ENCODE measurements at places on chromosomes 11 and 22. TPM values are rescaled to one million over a fixed set of nuclear protein-coding genes. Genes with fewer than 3 reads are reported as not detected.
A peak's percentile ranks its signal among the peaks of the same experiment; 100 is the strongest.

The PRAME gene
- total RNA-seq, result not detected

The HTR3A gene
- total RNA-seq, result not detected

DNA sequence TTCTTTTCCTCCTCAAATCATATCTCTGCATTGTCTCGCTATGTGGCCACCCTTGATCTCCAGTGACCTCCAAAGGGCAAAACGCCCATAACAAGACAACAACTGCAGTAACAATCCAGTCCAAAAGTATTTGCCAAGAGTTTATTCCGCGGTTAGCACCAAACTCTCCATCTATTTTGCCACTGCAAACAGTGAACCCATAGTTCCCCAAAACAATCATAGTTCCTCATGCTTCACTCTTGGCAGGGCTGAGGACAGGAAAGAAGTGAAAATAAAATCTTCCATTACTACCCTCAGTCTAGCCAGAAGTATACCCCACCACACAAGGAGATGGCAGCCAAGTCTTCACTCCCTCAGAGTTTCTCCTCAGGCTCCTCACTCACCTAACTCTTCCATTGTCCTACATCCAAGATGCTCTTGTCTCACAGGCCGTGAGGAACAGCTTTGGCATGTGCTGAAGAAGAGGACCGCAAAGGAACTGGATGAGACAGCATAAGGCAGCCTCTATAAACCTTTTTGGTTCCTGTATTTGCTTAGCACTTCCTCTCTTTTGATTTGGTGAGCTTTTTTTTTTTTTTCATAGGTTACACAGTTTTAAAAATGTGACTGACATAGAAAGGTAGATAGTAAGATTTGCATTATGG, at the start of gene LPXN:
LPXN (minus strand) TSS at position 480 of the 644 bp plus-strand sequence; CDS start at position 396, 84 bp downstream.
- DNase-seq, result peak; percentile 54

GRCh38 chr11:81979448-81979847, 754.2 kb downstream of the FAM181B start:
- DNase-seq, result no peak

- no peak for DNase-seq
Observed at GRCh38 chr11:59643390-59643789, 25.4 kb downstream of the PATL1 start.
